ENCODE measurements at places on chromosomes 6 and 20.
A peak's percentile ranks its signal among the peaks of the same experiment; 100 is the strongest.

DNA sequence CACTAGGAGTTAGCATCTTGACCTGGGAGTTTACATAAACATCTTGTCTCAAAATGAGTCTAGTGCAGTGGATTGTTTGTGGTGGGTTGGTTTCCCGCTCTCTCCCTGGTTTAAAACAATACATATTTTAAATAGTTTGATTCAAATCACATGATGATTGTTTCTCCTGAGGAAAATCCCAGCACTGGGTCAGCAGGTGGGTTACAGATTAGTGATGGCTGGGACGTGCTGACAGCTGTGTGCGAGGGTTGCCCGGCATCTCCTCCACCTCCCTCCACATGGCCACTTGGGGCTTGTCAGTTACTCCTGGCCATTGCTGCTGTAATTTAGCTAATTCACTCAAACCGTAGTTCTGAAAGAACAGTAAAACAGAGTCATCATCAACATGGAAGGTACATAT, 306.4 kb upstream of the CITED2 start:
- DNase-seq = no peak

GRCh38 chr6:48116699-48117645, 6.0 kb upstream of the PTCHD4 start:
- DNase-seq = no peak

- DNase-seq = no peak
Measured at GRCh38 chr6:110628330-110628729, 151.9 kb upstream of the SLC22A16 start.

DNA sequence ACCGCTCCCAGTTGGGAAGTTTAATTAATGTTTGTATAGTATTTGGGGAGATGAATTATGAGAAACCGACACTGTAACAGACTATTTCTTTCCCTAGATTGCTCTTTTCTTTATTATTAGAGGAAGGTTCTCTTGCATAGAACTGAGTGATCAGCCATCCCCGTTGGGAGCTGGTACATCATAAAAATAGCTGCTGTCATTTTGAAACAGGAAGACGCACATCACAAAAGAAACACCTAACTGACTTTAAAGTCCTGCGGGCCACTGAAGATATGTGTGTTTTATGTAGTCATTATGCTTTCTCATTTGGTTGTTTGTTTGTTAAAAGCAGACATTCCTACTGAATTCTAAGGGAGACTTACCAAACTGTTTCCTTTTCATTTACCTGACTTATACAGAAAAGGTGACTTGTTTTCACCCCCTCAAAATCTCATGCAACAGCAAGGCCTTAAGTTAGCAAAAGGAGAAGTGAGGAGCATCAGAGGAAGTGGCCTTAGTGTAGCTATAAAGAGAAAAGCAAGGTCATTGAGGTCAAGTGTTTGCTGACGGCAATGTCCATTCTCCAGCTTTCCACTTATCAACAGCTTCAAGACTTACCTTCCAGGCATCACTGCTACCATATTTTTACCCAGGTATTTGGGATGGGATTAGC, 91.0 kb downstream of the PKHD1 start:
- no peak for DNase-seq

- DNase-seq = no peak
Measured at GRCh38 chr6:32799168-32799567, 17.6 kb downstream of the HLA-DOB start.

- DNase-seq = no peak
Measured at GRCh38 chr6:74071214-74071613, 375.2 kb downstream of the CD109 start.

DNA sequence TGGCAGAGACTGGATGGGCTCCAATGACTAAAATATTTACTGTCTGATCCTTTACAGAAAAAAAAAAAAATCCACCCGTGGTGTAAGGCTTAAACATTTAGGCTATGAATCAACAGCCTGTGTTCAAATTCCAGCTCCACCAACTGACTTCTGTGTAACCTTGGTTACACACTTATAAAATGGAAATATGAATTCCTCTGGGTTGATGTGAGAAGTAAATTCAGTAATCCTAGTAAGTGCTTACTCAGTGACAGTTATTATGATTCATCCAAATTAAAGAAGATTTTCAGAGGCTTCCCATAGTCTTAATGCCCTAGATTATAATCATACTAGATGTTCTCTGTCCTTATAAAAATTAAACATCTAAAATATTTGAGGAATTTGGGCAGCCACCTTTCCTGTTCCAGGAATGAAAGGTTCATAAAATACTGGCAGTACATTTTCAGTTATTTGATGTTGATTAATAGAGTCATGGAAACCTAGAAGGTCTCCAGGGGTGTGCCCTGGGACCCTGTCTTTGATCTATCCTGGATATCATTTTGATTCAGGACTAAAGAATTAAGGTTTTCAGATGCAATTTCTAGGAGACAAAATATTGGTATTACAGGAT, 180.3 kb upstream of the ZNF217 start:
- no peak for DNase-seq

- DNase-seq = no peak
Measured at GRCh38 chr6:109297406-109298110, 84.7 kb downstream of the CD164 start.

DNA sequence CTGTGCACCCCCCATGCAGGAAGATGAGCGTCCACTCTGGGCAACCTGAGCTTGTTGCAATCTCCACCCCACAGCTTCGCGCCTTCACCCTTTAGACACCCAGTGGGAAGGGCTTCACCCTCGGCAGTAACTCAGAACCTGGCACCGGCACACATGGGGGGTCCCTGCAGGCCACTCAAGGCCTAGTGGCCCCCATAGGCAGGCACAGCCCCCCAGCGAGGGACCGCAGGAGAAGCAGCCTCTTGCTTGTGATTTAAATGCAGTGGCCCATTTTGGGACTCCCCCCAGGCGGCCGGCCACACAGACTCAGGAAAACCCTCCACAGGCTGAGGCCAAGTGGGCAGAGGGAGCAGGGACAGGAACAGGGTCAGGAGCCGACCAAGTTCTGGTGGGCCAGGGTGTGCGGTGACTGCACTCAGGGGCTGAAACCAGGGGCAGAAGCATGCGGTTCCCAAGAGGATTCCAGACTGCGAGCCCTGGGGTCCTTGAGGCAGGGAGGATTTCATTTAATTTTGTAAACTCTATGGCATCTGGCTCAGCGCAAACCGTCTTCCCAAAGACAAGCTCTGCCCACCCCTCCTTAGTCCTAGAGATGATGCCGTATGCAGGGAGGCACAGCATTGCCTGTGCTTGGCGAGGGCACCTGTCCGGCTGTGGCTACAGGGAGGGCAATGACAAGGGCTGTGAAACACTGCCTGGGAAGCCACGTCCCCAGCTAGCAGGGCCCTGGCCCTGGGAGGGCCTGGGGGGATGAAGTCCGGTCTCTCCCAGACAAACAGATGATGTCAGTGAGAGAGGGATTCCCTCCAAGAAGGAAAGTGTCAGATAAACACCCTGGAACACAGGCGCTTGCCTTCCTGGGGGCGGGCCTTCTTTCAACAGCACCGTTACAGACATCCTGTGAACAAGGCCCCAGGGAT, 52.9 kb upstream of the GPR31 start:
- no peak for DNase-seq

- no peak for DNase-seq
Measured at GRCh38 chr6:75438442-75439116, 55.0 kb downstream of the FILIP1 start.

DNA sequence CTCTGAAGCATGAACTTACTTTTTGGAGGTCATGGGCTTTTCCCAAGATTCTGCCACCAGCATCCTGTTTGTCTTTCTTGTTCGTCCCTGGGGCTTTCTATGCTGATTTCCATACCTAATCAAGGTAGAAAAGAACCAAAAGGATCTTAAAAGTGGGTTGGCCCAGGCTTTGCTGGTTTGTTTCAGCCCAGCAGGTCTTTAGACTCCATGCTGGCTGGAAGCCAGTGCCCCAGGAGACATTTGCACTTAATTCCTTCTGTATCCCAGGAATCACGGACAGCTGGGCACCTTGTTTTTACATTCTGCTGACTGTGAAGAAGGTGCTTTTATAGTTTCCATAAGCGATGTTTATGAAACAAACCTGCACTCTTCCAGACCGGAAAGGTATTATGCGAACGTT, 195.9 kb downstream of the CDH4 start:
- DNase-seq = no peak

GRCh38 chr6:154367839-154368695, 11.5 kb upstream of the IPCEF1 start:
- no peak for DNase-seq

DNA sequence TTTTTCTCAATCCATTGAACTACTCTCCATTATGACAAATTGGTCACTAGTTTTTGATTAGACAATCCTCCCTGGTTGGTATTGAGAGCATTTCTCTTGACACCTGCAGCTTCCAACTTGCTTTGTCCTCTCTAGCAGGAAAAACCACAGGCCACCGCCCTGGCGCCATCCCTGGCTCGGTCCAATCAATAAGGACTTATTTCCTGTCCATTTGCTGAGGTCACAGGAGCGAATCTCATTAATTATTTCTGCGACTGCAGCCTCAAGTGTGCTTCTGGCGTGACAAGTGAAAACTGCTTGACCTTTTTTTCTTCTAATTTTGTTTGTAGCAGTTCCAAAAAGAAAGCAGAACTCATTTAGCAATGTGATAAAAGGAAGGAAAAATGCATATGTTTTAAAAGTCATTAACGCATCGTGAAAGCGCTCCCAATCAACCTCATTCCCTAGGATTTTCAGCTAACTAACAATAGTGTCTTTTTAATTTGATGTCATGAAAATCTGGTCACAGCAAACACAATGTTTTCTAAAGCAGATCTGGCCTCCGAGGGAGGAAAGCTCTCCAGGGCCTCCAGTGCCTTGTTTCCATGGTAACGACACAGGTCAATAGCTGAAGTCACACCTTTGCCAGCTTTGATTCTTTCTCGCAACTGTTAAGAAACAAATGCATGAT, 39.0 kb upstream of the BEND3 start:
- no peak for DNase-seq

GRCh38 chr6:98782772-98783171, 51.6 kb upstream of the POU3F2 start:
- DNase-seq = no peak

GRCh38 chr20:63102721-63103375, 96.1 kb upstream of the BHLHE23 start:
- peak; percentile 51 for DNase-seq

DNA sequence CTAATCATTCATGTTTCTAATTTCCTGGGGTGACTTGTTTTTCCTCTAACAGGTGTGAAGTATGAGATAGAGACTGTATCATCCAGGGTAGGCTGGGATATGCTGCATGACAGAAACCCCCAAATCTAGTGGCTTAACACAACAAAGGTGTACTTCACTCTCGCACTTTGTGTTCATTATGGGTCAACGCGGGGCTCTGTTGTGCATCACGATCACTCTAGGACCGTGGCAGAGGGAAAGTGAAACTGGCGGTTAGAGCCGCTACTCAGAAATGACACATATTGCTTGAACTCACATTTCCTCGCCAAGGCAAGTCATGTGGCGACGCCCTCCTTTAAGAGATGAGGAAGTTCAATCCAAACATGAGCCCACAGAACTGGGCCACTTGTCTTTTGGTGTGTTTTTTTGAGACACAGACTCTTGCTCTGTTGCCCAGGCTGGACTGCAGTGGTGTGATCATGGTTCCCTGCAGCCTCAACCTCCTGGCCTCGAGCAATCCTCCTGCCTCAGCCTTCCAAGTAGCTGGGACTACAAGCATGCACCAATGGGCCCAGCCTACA, 41.3 kb downstream of the PCNA start:
- peak; percentile 78 for DNase-seq

GRCh38 chr6:1318036-1318435, 6.1 kb downstream of the FOXQ1 start:
- no peak for DNase-seq
